ENCODE measurements at places on chromosomes 6 and 20.

GRCh38 chr20:47118641-47119040 is 224.0 kb downstream of the EYA2 start:
- no peak for DNase-seq

GRCh38 chr6:34349211-34349610 is 43.3 kb downstream of the NUDT3 start:
- DNase-seq, result no peak

DNA sequence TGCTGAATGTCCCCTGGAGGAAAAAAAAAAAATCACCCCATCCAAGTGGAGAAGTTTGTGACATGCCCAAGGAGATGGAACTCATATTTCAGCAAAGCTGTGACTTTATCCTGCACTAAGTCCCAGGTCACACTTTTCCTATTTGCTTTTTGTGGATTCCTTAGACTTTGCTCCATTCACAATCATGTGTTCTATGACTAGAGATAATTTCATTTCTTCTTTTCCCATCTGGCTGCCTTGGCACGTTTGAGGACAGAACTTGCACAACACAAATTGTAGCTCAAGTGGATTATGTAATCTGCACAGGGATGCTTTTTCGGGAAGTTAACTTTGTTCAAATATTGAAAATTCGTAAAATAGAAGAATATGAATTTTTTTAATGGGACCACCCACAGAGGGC is 100.7 kb upstream of the PTPN1 start:
- DNase-seq, result no peak

- DNase-seq, result no peak
Observed at GRCh38 chr20:48794360-48794759, 33.4 kb downstream of the PREX1 start.

DNA sequence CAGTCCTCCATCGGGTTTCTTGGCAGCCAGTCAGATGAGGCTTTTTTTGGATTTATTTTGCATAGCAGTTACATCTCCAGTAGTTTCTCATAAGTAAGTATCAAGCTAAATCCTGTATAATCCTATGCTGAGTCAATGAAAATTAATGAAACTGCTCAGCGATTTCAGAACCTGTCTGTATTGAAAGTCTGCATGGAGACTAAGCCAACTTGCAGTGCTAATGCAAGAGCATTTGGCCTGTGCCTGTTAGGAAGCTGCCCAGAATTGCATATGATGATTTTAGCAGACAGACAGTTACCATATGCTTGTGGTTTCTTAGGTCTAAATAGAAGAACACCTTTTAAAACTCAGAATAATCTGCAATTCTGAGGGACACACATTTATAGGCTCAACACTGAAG is 25.2 kb upstream of the LRRN4 start:
- DNase-seq, result no peak

GRCh38 chr6:106972500-106972899 is 2.0 kb downstream of the CD24 start:
- DNase-seq, result no peak

DNA sequence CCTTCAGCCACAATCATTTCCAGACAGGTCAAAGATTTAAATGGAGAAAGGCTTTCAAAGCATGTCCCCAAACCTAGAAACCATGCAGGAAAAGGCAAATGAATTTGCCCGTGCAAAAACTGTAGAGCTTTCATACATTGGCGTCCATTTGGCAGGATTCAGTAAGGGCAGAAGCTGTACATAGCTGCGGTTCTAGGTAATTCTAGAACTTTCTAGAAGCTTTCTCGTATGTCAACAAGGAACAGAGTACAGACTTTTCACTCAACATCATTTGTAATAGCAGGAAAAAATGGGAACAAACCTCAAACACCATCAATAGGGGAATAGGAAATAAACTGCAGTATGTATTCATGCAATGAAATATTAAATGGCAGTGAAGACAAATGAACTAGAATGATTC is 11.1 kb upstream of the MAPK13 start:
- no peak for DNase-seq

DNA sequence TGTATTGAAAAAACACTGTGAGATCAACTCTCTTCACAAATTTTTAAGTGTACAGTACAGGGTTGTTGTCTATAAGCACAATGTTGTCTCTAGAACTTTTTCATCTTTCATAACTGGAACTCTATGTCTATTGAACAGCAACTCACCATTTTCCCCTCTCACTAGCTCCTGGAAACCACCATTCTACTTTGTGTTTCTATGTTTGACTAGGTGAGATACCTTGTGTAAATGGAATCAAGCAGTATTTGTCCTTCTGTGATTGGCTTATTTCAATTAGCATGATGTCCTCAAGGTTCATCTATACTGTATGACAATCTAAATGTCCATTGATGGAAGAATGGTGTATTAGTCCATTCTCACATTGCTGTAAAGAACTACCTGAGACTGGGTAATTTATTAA is 210.1 kb upstream of the FUT9 start:
- no peak for DNase-seq

GRCh38 chr6:52579006-52579660 is 2.3 kb upstream of the TRAM2 start:
- DNase-seq, result no peak

DNA sequence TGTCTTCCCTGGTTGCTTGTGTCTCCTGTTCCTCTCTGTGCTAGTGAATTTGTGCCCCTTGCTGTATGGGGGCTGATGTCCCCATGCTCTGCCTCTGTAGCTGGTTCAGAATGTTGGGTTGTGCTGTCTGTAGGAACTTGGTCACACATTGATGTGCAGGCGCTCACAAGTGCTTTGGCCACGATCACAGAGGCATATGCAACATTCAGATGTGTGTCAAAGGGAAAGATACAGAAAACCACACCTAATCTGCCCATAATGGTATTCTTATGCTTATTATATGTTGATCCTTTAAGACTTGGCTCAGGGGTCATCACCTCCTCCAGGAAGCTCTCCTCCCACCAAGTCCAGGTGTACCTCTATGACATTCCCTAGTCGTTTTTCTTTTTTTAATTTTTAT is 17.1 kb upstream of the DHX35 start:
- DNase-seq, result no peak

- no peak for DNase-seq
Observed at GRCh38 chr6:113149511-113149910, 707.6 kb upstream of the MARCKS start.

- no peak for DNase-seq
Observed at GRCh38 chr20:34055290-34055689, 56.8 kb downstream of the EIF2S2 start.
